Inflammatory macrophage treated with lipopolysaccharide for 1 hour (primary cell): ENCODE measurements at places on chromosomes 3 and 15.

DNA sequence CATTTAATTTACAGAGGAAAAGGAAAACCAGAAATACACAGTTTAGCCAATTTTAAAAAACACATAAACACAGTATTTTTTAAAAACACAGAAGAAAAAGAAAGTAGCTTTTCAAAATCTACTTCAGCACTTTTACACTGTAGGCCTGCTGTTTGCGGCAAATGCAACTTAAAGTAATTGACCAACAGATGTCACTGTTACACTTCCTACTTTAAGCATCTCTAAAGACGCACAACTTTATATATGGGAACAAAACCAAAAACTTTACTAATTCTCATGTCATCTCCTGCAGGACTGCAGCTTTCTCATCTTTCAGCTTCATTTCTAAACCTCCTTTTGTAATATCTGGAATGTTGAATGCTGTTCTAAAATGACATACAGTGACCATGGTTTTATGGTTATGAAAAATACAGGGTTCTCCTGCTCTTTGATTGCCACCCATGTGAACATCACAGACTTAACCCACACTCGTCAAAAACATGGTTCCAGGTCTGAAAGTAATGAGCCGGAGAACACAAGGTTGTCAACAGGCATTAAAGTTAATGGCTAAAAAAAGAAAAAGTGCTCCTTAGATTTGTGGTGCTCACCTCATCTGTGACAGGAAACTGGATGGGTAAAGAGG lies 107.9 kb downstream of the FMN1 start:
- DNase-seq: peak; percentile 39

GRCh38 chr3:90128391-90128790 lies 1021.0 kb downstream of the EPHA3 start:
- DNase-seq: no peak

DNA sequence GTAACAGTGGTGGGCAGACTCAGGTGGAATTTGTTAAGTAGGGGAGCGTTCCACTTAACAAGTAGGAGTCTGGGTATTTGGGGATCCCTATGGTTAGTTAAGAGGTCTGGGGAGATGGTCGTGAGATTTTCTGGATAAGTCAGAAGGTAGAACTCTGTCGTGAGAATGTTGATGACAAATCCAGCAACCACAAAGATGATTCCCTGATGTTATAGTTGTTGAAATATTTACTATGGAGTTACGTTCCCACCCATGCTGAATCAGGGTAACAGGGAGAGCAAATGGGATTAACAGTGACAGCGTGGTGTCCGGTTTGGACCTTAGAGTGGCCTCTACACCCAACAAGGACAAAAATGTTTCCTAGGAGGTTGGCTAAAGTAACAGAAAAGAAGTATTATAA lies 110.8 kb downstream of the MFSD1 start:
- DNase-seq: no peak

- DNase-seq: no peak
Measured at GRCh38 chr15:41594801-41595746, 36.1 kb downstream of the TYRO3 start.
